ENCODE measurements at places on chromosomes 4 and X.

- no peak for DNase-seq
Observed at GRCh38 chr4:75158451-75158850, 225.5 kb downstream of the PARM1 start.

GRCh38 chrX:29947225-29947624 is 268.1 kb upstream of the MAGEB2 start:
- DNase-seq: no peak

GRCh38 chr4:55154290-55154880 is 29.0 kb upstream of the KDR start:
- no peak for DNase-seq

GRCh38 chr4:85865256-85865655 is 390.3 kb downstream of the ARHGAP24 start:
- no peak for DNase-seq

GRCh38 chr4:140331245-140331644 is 42.2 kb upstream of the SCOC start:
- DNase-seq: no peak

DNA sequence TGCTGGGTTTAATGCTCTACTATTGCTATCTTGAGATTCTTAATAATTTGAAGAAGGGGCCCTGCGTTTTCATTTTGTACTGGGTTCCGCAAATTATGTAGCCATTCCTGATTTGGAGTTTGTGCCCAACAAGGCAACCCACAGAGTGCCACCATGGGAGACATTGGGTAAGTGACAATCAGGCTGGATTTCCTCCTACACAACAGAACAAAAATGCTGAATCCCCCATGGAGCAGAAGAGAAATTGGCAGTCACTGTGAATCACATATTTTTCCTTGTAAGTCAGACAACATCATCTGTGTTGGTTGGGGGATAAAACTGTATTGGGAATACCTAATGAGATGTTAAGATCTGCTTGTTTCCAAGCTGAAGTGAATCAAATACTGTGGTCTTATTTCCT is 80.9 kb downstream of the CNGA2 start:
- DNase-seq: no peak

DNA sequence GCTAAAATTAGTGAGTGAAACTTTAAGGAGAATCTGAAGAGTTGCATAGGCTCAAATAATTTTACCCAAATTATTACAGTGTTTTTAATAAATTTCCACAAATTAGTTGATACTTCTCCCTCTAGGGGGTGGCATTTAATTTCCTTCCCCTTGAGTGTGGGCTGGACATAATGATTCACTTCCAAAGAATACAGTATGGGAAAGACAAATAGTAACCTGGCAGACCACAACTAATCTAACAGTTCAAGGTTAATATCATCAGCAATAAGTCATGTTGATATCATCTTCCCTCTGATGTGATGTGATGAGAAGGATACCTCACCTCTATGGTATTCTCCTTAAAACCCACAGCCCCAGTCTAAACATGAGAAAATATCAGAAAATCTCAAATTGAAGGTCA is 15.5 kb downstream of the PFKFB1 start:
- DNase-seq: no peak

DNA sequence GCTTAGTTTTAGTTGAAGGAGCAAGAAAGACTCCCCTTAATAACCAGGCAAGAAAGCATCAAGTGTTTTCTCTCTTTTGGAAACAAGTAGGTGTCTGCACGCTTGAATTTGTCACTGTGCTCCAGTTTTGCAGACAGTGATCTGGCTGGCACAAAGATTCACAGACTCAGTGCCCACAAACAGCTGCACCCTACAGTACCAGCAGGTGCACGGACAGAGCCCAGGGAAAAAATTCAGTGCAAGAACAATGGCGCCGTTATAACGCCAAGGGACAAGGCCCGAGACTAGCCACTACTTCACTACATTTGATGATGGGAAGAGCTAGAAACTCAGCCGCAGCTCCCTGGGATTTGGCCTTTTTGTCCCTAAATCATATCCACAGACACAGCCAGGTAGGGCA is 56.0 kb downstream of the ZNF827 start:
- no peak for DNase-seq

DNA sequence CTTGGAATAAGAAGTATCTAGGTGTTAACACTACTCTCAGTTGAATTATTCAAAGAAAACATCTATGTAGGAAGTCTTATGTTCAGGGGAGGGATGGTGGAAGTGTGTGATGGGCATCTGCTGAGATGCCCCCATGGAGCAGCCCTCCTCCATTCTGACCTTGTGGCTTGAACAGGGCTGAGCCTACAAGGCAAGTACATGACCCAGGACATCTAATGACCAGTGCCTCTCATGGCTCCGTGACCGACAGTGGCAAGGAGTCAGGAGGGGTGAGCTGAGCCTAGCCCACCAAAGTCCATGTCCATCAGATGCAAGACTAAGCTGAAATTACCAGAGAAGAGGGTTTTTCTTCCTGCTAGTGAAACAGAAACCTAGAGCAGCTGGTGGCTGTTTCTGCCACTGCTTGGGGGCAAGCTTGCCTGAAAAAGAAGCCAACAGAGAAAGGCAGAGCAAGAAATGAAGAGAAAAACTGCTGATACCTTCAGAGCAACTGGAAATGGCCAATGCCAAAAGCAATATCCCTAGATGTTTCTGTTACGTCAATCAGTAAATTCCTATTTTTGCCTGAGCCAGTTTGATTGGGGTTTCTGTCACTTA is 113.5 kb downstream of the TSPAN5 start:
- no peak for DNase-seq

- DNase-seq: no peak
Observed at GRCh38 chr4:309807-310206, 4.5 kb upstream of the ZNF732 start.

- no peak for DNase-seq
Observed at GRCh38 chr4:165635951-165636350, 237.1 kb upstream of the TLL1 start.

GRCh38 chr4:33685939-33686338 is 2558.4 kb downstream of the ARAP2 start:
- DNase-seq: no peak

DNA sequence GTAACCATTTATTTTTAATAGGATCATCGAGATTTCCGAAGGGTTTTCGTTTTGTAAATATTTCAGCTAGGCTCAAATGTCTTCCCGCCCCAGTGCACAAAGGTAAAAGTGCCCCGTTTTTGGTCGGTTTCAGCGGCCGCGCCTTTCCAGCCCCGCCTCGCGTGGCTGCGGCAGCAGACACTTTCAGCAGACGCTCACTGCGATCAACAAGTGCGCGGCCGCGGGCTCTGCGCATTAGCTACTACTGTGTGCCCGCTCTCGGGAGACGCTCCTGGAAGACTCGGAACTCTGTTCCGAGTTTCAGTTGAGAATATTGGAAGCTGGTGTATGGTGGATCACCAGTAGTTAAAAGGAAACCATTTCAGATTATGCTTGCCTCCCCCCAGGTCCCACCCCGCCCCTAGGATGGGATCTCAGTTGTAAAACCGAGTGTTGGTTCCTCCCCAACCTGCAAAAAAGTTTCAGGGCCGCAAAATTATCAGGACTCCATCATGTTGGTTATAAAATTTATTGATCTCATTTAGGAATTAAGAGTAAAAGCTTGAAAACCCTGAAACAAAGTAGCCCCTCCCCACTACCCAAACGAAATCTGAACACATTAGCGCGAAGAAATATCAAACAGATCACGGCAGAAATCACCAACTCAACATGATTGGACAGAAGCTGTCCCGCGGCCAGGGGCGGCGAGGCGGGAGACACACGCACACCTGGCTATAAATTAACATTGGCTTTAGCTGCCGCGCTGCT is 2.2 kb downstream of the SOX3 start:
- DNase-seq: no peak

GRCh38 chrX:11778230-11778629 is 20.2 kb downstream of the MSL3 start:
- no peak for DNase-seq

DNA sequence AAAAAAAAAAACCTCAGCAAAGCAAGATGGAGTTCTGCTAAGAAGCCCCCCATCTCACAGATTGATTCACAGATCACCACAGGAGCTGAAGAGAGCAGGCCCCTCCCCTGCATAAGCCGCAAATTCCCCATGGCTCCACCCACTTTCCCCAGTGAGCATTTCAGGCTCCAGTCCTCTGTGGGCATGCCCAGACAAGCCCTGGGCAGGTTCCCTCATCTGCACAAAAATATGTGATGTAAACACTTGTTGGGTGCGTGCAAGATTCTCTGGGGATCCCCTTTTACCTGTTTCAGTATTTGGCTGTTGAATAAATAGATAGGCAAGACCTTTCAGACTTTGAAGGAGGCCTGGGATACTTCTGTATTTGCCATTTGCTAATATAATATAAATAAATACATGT is 514.3 kb downstream of the PCDH7 start:
- no peak for DNase-seq

DNA sequence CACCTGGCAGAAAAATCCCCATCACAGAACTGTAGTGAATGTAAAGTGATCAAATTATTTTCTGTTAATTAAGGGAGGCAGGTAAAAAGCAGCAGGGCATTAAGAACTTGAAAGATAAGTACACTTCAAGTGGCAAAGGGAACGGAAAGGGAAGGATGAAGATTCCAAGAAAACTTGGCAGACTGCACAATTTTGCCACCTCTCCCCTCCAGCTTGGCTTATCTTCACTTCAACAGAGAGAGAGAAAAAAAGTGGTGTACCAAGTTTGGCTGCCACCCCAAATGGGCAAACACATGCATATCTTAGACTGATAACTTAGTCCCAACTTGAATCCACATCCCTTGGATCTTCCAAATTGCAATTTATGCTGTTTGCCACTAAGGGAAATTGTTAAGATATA is 598.1 kb upstream of the ACTRT1 start:
- DNase-seq: no peak

DNA sequence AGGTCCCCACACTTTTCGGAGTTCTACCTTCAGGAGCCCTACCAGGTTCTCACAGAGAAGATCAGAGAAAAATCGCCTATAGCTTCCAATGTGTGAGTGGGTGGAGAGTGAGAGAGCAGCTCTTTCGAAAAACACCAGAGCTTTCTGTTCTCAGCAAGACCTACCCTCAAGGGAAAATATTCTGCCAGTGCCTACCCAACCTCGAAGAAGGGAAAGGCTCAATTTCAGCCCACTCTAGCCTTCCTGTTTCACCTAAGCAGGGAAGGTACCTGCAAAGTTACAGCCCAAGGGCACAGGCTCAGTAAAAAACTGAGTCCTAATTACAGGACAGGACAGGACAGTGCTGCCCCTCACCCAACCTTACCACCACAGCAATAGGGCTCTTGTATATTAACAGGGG is 104.0 kb upstream of the WDR17 start:
- DNase-seq: no peak
